ENCODE measurements at places on chromosomes 3 and 15. TPM values are rescaled to one million over a fixed set of nuclear protein-coding genes. Genes with fewer than 3 reads are reported as not detected.

- DNase-seq, result no peak
Observed at GRCh38 chr3:120182613-120183511, 88.6 kb upstream of the GSK3B start.

- no peak for DNase-seq
Observed at GRCh38 chr3:50336452-50337174, 4.0 kb downstream of the RASSF1 start.

NPAP1 gene
- 0.30 TPM for polyA plus RNA-seq

DNA sequence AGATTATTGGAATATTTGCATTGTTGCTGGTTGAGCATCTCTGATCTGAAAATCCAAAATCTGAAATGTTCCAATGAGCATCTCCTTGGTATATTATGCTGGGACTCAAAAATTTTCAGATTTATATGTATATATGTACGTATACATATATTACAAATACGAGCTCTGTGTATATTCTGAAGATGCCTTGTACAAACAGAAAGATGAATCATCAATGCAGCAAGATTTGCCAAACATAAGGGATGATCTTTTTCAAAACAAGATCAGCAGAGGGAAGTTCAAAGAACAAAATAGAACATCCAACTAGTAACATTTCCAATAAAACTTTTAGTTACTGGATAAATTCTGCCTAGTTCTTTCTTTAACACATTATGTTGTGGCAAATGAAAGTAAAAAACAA lies 42.5 kb downstream of the HERC1 start:
- no peak for DNase-seq

XYLB gene
- 13.2 TPM for polyA plus RNA-seq

SECISBP2L gene
- polyA plus RNA-seq, result 57.9 TPM

FMN1 gene
- 16.9 TPM for polyA plus RNA-seq

DNA sequence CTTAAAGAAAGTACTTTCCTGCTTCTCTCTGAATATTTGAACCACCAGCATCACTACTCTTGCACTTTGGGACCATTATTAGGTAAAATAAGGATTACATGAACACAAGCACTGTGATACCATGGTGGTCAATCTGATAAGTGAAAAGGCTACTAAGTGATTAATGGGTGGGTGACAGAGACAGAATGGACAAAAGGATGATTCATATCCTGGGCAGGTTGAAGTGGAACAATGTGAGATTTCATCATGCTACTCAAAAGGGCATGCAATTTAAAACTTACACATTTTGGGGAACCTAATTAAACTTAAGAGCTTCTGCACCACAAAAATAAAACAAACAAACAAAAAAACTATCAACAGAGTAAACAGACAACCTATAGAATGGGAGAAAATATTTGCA lies 172.0 kb upstream of the CD96 start:
- DNase-seq, result no peak

KBTBD13 gene
- polyA plus RNA-seq, result 0.03 TPM

- no peak for DNase-seq
Observed at GRCh38 chr3:151949706-151950105, 76.3 kb downstream of the SUCNR1 start.

- no peak for DNase-seq
Observed at GRCh38 chr3:194045289-194045688, 90.7 kb upstream of the HES1 start.

RHCG gene
- 4.3 TPM for polyA plus RNA-seq

GRCh38 chr3:151391720-151392119 lies 7.2 kb upstream of the P2RY12 start:
- no peak for DNase-seq

DNA sequence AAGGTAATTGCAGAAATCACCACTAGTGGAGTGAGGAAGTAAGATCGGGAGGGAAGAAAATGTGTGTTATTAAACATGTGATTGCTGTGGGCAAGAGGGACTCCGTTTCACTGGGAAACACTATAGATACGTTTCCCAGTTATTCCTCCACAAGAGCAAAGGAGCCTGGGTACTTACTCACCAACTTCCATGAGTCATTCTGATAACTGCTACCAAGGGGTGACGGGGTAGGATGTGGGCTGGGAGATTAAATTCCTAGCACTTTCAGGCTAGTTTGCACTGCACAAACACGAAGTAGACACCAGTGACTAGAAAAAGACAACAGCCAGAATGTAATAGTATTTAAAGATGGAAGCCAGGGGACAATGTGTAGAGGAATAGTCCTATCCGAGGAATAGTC lies 812.9 kb upstream of the CFAP20DC start:
- DNase-seq, result no peak

IP6K2 gene
- 238 TPM for polyA plus RNA-seq

DNA sequence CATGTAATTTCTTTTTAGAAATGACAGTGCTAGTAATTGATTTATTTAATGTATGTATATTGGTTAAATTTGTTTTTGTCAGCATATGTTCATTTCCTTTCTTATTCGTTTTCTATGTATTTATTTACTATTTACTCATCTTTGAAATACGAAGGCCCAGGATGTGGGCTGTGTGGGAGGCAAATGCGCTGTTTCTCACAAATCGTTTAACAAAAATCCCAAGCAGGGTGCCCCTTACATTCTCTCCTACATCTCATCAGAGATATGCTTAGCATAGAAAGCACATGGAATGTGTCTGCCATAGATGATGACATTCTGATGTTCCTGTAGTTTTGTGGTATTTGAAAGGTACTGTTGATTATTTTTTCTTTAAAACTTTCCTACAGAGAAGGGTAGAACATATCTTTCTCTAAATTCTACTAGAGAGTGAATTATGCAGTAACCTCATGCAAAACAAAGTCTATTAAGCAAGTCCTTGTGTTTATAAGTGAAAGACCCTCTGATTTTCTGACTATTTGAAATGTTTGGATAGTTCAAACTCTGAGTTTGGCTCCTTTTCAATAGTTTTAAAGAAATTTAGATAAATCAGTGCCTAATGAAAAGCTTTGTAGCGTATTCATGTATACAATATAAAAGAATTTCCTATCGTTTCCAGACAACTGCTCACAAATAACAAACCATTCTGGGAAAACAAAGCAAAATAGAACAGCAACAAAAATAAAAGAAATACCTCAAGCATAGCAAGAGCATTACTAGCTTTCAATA lies 111.1 kb upstream of the VGLL3 start:
- no peak for DNase-seq

All from renal cortex interstitium (tissue), 15 donors.